ENCODE measurements at places on chromosomes 5 and 9. TPM values are rescaled to one million over a fixed set of nuclear protein-coding genes. Genes with fewer than 3 reads are reported as not detected.

The PCDHGC3 gene
- 42.3 TPM for total RNA-seq

GRCh38 chr9:137760426-137760825 lies 117.2 kb upstream of the CACNA1B start:
- peak; percentile 52 for DNase-seq

GRCh38 chr9:130432796-130433167 lies 12.0 kb upstream of the ASS1 start:
- DNase-seq, result no peak

GRCh38 chr5:53397845-53398244 lies 82.6 kb upstream of the FST start:
- peak; percentile 82 for DNase-seq

DNA sequence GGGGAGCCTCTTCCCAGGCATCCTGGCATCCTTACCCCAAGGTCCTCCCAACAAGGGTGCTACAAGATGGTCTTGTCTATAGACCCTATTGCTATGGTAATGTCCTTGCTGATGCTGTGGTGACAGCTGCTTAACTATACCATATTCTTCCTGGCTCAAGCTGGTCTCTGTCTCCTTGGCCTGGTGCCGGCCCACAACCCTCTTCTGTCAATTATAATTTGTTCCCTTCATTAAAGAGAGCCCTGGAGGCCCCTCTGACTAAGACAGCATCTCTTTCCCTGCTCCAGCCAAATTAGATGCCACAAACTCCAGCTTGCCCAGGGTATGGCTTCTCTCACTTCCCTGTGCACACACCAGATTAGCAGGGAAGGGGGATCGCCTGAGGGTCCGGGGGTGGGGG lies 86.7 kb downstream of the PSD2 start:
- DNase-seq, result no peak

The C9orf153 gene
- total RNA-seq, result not detected

DNA sequence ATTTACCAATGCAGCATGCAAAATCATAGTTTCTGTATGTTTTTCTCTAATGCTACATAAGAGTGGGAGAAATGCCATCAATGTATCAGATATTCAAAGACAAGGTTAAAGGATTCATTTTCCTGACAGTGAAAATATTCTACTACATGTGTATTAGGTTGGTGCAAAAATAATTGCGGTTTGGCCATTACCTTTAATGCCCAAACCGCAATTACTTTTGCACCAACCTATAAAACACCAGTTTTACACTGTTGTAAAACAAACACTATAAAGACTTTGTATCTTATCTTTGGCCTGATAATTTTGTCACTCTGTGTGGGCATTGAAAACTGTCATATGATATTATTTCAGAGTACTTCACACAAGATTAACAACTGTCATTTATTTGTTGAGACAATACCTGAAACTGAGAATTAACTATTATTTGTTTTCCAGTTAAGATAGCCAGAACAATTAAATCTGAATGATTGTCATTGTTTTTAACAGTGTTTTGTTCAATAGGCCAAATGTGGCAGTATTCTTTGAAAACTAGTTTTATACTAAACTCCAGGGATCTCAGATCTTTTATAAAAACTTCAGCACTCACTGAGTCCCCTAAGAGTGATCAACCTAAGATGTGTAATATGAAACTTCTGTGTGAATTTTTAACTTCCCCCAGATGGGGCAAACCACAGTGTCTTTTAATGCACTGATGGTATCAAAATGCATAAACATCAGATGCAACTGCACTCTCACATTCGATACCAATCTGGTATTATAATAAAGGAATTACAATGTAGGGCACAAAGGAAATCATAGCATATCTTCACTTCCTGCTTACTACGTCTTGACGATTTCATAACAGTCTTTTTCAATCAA lies 53.8 kb upstream of the FBN2 start:
- no peak for DNase-seq

- no peak for DNase-seq
Measured at GRCh38 chr9:130292106-130292505, 26.5 kb downstream of the HMCN2 start.

- DNase-seq, result no peak
Measured at GRCh38 chr9:128825923-128826700, 3.5 kb downstream of the SPOUT1 start.

The PCDHGB2 gene
- total RNA-seq, result 2.5 TPM

GRCh38 chr9:126561582-126561981 lies 52.1 kb upstream of the LMX1B start:
- DNase-seq, result no peak

DNA sequence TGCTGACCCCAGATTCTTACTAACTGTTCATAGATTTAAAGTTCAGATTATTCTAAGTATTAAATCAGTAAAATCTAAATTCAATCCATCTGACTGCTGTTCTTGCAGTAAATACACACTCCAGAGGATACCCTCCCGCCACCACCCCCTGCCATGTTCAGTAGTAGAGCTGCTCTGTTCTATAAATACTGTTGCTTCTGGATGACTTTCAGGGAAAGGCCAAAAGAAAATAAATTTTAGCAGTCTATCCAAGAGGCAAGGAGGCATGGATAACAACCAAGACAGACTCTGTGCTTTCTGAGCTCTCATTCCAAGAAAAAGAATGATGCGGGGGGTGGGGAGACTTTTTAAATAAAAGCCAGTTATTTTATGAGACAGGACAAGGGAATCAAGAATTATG lies 115.1 kb downstream of the ADAMTS6 start:
- DNase-seq, result no peak

All from MG63 (cell line).